ENCODE measurements at places on chromosomes 12 and 14.

- DNase-seq: no peak
Measured at GRCh38 chr14:23357261-23357660, 4.6 kb upstream of the SLC22A17 start.

GRCh38 chr14:33848706-33849454 lies 102.0 kb downstream of the EGLN3 start:
- DNase-seq: no peak

DNA sequence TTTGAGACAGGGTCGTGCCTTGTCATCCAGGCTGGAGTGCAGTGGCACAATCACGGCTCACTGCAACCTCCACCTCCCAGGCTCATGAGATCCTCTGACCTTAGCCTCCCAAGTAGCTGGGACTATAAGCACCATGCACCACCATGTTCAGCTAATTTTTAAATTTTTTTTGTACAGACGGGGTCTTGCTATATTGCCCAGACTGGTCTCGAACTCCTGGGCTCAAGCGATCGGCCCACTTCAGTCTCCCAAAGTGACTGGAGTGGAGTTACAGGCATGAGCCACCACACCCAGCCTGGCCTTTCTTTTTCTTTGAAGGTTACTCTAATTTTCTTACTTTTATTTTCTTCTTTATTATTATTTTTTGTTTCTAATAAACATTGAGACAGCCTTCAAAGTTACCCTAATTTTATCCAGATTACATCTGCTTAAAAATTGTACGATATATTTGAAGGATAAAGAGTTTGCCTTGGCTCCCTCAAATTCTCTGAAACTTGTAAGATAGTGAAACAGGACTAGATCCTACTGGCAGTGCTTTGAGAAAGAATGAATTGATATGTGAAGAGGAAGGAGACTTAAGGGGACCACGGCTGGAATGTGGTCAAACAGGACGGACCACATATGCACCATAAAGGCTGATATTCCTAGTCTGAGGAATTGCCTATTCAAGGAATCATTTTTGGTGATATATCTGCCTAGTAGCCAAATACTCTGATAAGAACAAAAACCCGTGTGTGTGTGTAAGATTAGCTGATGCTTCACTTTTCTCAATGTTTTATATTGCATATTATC lies 14.1 kb upstream of the SINHCAF start:
- DNase-seq: no peak

DNA sequence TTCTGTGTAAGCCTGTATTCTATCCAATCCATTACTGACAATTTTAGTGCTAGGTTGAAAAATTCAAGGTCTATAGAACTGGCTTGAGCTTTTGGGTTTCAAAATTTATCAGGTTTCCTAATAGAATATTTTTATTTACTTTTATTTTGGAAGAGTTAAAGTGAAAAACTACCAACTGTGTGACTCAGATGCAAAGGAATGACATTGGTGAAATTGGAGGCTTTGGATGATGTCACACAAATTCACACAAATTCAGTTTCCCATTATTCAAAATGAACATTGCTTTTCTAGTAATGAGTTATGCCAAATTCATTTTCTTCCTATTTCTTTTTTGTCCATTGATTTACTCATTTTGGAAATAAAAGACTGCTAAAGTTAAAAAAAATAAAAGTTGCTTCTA lies 186.9 kb downstream of the ALX1 start:
- no peak for DNase-seq

GRCh38 chr14:20607617-20608016 lies 16.4 kb upstream of the RNASE12 start:
- no peak for DNase-seq

DNA sequence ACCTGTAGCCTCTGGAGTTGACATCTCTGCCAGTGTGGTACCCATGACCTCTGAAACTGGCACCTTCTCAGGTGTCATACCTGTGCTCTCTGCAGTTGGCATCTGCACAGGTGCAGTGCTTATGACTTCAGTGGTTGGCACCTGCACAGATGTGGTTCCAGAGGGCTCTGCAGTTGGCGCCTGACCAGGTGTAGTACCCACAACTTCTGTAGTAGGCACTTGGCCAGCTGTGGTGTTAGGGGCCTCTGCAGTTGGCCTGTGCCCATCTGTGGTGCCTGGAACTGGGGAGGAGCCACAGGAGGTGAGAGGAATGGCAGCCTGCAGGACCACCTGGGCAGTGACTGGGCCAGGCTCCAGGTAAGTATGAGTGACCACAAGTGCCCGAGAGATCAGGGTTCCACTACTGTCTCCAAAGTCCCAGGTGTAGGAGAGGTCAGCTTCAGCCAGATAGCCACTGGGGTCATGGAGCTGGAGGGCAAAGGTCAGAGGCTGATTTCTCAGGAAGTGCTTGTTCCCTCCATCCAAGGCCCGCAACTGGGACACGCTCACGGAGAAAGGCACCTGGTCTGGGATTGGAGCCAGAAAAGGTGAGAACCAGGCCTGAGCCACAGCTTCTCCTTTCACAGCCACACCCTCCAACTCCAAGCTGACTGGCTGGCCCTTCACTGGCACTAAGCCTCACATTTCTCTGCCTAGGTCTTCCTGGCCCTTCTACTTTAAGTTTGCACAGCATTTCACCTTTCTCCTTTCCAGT lies 8.6 kb downstream of the PMEL start:
- no peak for DNase-seq

DNA sequence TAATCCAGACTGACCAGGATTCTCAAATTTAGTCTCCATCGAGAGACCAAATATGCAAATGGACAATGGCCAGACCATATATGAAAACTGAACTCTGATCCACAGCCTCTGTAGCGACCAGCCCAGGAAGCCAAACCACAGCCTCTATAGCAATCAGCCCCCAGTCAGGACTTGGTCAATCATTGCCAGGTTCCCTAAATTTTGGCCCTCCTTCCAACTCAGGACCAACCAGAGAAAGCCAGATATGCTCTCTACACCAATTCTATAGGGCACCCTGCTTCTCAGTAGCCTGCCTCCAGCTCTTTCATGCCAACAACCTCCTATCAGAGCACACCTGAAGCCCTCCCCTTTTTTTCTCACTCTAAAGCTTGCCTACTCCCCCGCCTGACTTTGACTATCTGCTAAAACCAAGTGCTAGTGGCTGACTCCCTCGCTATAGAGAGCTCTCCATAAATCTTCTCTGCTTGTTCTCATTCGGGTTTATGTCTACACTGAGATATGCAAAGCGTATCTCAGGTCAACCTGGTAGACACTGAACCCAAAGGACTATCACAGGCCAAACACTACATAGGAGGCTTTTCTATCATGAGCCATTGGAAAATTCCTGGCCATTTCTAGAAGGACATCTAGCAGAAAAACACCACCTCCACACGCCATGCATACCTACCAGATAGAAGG lies 110.5 kb upstream of the FUT8 start:
- no peak for DNase-seq

DNA sequence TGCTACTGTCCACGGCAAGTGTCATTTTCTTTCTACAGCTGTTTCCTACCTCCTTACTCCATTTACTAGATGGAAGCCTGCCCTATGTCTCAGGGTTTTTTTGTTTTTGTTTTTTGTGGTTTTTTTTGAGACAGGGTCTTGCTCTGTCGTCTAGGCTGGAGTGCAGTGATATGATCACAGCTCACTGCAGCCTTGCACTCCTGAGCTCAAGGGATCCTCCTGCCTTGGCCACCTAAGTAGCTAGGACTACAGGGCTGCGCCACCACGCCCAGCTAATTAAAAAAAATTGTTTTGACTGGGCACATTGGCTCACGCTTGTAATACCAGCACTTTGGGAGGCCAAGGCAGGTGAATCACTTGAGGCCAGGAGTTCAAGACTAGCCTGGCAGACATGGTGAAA lies 14.7 kb downstream of the TUBA1A start:
- no peak for DNase-seq

DNA sequence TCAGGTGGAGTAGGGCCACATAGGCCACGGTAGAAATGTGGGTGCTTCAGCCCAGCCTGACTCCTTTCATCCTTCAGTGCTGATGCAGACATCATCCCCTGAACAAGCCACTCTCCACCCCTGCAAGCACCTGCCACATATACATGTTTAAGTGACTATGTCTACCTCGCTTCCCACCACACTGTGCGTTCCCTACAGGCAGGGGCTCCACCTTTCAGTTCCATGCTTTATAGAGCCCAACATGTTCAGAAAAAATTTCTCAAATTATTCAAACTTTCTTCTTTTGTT lies 11.6 kb downstream of the SLC7A7 start:
- no peak for DNase-seq

- DNase-seq: no peak
Measured at GRCh38 chr12:67921286-67921685, 68.0 kb upstream of the IFNG-AS1 start.
